Head of caudate nucleus (tissue), 42 donors: ENCODE measurements at places on chromosomes 7 and 10.

- DNase-seq = peak; percentile 33
Observed at GRCh38 chr7:33986951-33987947, 81.9 kb downstream of the BMPER start.

- no peak for DNase-seq
Observed at GRCh38 chr10:16439295-16439694, 2.5 kb downstream of the PTER start.

DNA sequence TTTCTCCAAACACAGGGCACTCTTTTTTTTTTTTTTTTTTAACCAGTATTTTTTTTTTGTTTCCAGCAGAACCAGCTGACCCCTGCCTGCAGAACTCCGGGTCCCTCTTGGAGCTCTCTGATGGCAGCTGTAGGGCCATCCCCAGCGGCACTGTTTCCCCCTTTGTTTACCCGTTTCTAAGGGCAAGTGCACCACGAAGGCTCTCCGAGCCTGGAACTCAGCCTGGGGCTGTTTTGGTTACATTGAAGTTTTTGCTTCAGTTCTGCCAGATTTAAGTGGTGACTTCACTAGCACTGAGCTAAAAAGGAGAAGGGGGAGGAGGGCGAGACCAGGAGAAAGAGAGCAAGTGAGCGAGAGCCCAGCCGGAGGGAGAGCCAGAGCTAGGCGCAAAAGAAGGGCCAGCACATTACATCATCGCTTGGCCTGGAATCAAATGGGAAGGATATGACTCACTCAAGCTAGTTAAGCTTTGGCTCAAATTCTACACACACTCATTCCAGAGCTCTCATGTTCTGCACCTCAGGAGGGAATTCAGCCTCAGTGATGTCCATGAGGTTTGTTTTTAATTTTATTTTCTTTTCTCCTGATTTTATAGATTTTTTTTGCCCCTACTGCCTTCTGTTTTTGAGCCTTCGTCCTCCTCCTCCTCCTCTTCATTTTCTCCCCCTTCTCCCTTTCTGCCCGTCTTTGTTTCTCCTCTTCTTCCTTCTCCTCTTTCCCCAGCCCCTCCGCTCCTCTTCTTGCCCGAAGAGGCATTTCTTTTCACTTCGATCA lies 272.3 kb downstream of the TRIL start:
- peak; percentile 93 for DNase-seq

GRCh38 chr10:93447019-93447418 lies 35.1 kb downstream of the MYOF start:
- no peak for DNase-seq

- DNase-seq = no peak
Observed at GRCh38 chr7:118350260-118350659, 125.8 kb downstream of the ANKRD7 start.

DNA sequence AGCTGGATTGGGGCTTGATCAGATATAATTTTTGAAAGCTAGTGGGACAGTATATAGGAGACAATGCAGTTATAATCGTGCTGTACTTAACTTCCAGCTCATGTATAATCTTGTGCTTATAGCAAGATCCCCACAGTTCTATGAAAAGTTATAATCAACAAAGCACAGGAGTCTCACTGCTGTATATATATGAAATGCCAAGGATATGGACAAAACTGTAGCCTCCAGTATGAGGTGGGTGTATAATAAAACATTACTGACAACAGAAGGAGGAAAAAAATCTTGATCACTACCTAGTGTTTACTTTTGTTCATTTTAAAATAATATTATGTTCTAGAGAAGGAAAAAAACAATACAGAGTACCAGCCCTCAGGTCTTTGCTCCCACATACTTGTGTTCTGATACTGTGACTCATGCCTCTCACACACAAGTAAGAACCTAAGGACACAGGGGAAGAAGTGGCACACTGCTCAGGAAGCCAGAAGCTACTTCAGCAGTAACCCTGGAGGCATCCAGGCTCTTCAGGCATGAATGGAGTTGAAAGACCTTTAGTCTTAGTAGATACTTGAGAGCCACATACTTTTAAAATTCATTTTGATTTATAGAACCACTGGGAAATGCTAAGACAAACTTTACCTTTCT lies 265.7 kb upstream of the IMMP2L start:
- no peak for DNase-seq

- peak; percentile 83 for DNase-seq
Observed at GRCh38 chr7:47254081-47254977, 327.6 kb downstream of the TNS3 start.

DNA sequence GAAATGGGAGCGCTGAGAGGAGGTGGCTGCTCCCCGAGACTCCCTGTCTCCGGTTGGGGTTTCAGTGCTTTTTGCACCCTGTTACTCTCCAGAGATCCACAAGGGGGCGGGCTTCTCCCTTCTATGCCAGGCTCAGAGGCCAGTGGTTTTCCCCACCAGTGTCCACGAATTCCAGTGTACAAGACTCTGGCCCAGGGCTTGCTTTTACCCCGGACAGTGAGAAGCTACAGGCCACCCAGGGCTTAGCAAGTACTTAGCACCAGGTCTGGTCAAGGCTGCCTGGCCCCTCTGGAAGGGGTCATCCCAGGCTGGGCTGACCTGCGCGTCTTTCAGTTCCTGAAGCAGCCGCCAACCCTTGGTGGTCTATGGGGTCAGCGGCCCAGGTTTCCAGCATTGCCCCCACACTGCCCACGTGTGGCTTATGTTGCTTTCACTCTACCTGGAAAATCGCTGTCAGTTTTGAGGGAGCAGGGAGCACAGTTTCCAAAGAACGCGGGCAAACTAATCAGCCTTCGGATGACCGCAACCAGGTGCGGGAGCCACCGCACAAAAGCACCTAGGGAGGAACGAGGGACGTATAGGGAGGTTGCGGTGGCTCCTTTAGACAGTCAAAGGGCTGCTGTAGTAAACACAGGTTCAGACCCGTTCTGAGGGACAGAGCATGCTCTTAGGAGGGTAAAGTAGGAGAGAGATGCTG lies 6.8 kb downstream of the CYP26A1 start:
- DNase-seq = peak; percentile 53

DNA sequence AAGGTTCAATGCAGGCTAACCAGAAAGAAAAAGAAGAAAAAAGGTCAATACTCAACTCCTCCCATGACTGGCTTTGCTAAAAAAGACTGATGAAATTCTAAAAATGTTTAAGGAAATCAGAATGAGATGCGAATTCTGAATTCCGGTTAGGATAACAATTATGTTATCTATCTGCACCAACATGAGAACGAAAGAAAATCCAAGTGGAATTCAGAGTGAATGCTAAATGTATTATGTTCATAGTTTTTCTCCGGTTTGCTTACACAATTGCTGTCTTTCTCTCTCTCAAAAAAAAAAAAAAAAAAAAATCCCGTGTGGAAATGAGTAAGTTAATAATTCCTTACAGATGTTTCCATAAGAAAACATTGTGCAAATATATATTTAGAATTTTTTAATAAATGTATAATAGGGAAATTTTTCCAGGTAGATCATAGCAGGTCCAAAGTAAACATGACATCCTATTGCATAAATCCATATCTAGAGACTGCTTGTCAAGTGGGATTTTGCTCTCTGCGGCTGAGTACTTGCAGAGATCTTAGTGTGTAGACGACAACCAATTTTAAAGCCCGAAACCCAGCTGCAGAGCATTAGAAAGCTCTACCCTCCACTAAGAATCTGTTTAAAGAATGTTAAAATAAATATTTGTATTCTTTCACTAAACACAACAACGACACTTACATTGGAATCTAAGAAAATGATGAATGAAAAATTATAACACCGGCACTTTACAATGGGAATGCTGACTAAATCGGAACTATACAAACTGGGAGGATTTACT lies 104.0 kb downstream of the JAZF1 start:
- DNase-seq = no peak

GRCh38 chr7:22109761-22110160 lies 164.1 kb upstream of the CDCA7L start:
- peak; percentile 70 for DNase-seq

GRCh38 chr10:8163824-8164223 lies 109.3 kb downstream of the GATA3 start:
- no peak for DNase-seq

DNA sequence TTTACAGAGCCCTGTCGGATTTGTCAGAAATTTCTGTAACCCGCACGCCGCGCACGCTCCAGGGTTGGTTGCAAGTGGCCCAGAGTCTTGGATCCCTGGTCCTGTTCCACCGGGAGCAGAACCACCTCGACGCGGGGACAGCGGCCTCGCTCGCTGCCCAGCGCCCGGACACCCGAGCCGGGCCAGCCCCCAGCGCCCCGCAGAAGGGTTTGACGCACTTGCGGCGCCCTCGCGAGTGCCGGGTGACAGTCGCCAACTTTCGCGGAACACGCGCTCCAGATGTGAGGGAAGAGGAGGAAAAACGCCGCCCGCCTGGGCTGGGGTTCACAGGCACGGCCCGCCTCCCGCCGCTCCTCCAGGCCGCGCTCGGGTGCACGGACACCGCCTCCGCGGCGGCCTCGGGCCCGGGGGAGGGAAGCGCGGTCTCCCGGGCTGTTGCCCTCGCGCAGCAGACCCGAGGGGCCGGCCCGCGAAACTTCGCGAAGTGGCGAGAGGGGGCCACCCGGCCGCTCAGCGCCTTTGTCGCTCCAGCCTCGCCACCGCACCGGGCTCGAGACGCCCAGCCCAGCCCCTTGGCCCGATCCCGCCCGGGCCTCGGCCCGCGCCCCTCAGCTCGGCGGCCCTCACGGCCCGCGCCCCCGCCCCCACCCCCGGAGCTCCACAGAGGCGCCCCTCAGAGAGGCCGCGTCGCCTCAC lies 514 bp downstream of the RNF216 start:
- DNase-seq = peak; percentile 39

DNA sequence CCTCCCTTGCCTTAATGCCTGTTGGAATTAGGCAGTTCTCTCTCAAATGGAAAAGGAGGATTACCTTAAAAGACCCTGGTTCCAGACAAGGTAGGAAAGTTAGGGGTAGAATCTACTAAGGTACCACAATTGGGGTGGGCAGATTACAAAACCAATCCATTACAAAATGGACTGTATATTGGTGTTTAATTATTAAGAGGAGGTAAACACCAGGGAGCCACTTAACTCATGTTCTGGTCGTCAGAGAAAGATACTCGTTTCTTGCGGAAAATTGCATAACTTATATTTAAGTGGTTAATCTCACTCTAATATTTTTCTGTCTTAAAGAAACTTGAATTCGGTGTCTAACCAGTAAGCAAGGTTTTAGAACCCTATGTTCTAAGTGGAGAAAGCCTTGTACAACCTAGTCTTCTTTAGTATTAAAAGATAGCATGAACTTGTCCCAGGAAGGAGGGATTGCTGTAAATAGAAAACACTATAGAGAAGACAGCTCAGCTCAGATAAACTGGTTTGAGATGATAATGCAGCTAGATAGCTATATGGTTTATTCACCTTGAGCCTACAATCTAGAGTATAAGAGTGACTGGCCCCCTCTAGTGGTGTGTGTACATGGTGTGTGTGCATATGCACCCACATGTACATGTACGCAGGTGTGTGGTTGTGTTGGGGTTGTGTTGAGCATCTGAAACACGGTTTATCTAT lies 58.0 kb upstream of the STRIP2 start:
- peak; percentile 41 for DNase-seq

DNA sequence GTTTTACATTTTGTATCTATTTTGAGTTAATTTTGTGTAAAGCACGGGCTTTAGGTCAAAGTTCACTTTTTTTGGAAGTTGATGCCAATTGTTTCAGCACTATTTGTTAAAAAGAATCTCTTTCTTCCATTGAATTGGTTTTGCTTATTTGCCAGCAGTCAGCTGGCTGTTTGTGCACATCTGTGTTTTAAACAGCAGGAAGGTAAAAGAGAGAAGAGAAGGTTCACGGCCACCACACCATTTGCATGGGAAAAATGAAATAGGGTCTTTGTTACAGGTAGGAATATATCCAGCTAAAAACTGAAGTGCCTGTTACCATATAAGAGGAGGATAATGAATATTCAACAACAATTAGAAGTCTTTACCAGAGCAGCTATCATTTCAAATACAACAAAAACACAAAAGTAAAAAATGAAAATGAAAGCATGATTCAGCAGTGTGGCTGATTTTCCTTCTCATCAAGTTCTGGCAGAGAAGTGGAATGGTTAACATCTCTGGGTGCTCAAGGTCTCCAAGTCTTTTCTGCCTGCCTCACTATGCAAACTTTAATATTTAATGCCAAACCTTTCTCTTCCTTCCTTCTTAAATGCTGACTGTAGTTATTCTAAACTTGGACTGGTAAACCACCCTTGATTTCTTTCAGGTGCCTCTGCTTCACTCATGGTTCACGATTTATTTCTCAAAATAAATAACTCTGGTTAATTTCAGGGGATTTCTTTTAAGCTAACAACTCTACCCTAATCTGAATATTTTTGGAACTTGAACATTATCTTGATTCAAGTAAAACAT lies 841.5 kb downstream of the GRM8 start:
- no peak for DNase-seq

DNA sequence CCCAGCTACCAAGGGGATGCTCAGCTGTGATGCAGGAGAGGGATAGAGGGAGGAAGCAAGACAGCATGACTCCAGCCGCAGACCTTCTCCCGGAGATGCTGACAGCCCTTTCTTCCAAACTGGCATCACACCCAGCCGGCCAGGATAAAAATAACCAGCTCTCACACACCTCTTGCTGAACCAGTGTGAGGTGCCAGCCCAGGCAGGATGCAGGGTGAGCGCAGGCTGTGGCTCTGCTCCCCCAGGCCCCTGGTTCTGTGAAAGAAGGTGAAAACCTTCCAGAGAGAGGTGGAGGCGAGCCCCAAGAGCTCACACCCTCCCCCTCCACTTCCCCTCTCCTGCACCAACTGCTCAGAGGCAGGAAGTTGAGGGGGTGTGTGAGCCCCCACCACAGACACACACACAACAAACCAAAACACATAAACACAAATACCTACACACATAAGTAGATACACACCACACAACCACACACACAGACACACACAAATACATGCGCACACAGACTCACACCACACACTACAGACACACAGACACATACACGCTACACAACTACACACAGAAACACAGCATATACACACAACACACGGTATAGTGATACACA lies 4.0 kb downstream of the GPR15LG start:
- DNase-seq = no peak

- peak; percentile 36 for DNase-seq
Observed at GRCh38 chr7:30788640-30789333, 17.6 kb downstream of the MINDY4 start.

GRCh38 chr10:84525120-84525806 lies 196.9 kb downstream of the CCSER2 start:
- no peak for DNase-seq

DNA sequence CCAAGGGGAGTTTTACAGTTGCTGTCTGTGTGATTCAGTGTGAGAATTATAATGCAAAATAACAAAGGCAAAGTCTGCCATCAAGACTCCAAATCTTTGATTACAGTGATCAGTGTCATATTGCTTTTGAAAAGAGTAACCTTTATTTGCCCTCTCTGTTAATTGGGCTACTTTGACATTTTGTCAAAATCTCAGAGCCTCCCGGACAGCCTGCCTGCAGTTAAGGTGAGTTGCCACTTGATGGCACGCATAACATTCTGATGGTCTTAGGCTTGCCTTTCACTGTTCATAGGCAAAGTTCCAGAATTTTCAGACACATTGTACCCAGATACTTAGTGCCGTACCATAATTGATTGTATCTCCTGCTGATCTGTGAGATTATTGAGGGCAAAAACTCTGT lies 253.5 kb downstream of the ABCA13 start:
- DNase-seq = no peak

- DNase-seq = peak; percentile 1
Observed at GRCh38 chr7:2138146-2138765, 94.5 kb downstream of the MAD1L1 start.

GRCh38 chr7:18509481-18509880 lies 13.9 kb downstream of the HDAC9 start:
- DNase-seq = no peak
